ENCODE measurements at places on chromosomes 11 and 22.
A peak's percentile ranks its signal among the peaks of the same experiment; 100 is the strongest.

GRCh38 chr11:45245218-45246045, 40.7 kb downstream of the SYT13 start:
- no peak for DNase-seq

GRCh38 chr22:36331306-36331911, 56.4 kb downstream of the MYH9 start:
- peak; percentile 61 for DNase-seq

GRCh38 chr11:63716046-63716445, 34.7 kb downstream of the RTN3 start:
- DNase-seq, result no peak

GRCh38 chr11:19558189-19558986, 154.2 kb upstream of the NAV2 start:
- no peak for DNase-seq

DNA sequence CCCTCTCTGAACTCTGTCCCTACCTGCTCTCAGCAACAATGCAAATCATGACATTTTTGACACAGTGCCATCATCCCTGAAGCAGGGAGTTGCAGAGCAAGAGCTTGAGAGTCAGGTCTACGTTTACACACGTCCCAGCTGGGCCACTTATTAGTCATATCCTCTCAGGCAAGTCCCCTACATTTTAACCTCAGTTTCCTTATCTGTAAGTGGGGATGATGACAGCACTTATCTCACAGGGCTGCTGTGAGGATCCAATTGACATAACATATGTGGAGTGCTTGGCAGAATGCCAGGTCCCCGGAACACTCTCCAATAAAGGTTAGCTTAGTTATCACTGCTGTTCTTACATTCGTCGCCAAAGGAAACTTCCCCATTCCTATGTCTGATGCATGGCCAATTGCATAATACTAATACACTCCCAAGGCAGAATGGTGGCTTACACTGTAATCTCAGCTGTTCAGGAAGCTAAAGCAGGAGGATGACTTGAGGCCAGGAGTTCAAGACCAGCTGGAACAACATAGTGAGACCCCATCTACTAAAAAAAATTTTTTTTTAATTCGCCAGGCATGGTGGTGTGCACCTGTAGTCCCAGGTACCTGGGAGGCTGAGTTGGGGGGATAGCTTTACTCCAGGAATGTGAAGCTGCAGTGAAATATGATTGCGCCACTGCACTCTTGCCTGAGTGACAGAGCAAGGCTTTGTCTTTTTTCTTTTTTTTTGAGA, 16.6 kb downstream of the ASCC2 start:
- no peak for DNase-seq

DNA sequence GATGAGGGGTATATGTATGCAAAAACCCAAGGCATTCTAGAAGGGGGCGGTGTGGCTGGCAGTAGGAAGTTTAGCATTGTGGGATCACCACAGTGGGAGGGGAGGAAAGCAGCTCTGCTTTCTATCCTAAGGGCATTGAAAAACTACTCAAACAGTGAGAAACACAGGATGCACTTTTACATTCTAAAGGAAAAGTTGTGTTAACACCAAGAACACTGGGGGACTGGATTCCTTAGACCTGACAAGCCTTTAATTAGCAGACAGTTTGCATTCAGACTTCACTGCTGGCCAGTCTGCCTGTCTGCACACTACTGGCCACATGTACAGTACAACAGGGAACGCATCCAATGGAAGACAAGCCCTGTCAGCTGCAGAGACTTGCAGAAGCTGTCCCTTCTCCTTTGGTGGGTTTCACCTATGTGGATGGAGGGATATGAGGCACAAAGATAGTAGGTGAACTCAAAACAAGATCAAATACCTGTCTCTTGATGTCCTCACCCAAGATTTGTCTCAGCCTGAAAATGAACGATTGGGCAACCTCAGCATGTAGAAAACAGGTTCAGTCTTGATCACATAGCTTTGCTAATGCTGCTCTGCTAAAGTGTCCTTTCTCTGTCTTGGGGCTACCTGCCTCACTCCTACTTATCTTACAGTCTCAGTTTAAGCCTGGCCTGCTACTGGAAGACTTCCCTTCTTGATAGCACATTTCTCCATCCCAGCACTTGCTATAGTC, 64.8 kb downstream of the TENM4 start:
- DNase-seq, result no peak
